Muscle of arm (tissue), 14 donors: ENCODE measurements at places on chromosomes 13 and 19. TPM values are rescaled to one million over a fixed set of nuclear protein-coding genes. Genes with fewer than 3 reads are reported as not detected.

- peak; percentile 62 for DNase-seq
Measured at GRCh38 chr13:41456768-41457588, at the start of gene RGCC. RGCC (plus strand) TSS chr13:41457550; CDS start chr13:41457708, 158 bp downstream.

- no peak for DNase-seq
Measured at GRCh38 chr13:25455146-25455545, 83.4 kb downstream of the ATP8A2 start.

- DNase-seq, result no peak
Measured at GRCh38 chr13:73656863-73657262, 477.3 kb downstream of the KLF12 start.

DNA sequence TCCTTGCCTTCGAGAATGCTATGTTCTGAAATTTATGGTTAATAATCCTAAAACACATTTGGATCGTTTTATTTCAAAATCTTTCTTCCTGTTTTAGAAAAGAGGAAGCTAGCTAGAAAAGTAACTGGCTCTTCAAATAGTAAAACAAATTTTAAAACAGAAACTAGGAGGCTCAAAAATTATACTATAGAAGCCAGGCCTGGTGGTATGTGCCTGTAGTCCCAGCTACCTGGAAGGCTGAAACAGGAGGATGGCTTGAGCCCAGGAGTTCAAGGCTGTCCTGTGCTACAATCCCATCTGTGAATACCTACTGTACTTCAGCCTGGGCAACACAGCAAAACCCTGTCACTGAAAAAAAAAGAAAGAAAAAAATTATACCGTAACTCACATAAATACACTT is 57.9 kb downstream of the ELF1 start:
- DNase-seq, result no peak

DNA sequence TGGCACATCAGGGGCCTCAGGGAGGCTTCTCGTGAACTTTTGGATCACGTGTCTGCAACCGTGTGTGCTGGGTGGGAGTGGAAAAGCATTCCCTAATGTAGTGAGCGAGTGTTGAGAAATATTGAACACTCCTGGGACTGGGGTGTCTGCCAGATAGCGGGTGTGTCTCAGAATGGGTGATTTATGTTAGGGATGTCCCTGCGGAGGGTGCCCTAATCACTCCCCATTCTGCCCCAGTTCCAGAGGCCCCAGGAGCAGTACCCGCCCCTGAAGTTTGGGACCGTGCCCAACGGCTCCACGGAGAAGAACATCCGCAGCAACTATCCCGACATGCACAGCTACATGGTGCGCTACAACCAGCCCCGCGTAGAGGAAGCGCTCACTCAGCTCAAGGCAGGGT is 24.2 kb upstream of the GRWD1 start:
- no peak for DNase-seq

GRCh38 chr19:38197937-38198704 is 25.9 kb downstream of the DPF1 start:
- DNase-seq, result no peak

DNA sequence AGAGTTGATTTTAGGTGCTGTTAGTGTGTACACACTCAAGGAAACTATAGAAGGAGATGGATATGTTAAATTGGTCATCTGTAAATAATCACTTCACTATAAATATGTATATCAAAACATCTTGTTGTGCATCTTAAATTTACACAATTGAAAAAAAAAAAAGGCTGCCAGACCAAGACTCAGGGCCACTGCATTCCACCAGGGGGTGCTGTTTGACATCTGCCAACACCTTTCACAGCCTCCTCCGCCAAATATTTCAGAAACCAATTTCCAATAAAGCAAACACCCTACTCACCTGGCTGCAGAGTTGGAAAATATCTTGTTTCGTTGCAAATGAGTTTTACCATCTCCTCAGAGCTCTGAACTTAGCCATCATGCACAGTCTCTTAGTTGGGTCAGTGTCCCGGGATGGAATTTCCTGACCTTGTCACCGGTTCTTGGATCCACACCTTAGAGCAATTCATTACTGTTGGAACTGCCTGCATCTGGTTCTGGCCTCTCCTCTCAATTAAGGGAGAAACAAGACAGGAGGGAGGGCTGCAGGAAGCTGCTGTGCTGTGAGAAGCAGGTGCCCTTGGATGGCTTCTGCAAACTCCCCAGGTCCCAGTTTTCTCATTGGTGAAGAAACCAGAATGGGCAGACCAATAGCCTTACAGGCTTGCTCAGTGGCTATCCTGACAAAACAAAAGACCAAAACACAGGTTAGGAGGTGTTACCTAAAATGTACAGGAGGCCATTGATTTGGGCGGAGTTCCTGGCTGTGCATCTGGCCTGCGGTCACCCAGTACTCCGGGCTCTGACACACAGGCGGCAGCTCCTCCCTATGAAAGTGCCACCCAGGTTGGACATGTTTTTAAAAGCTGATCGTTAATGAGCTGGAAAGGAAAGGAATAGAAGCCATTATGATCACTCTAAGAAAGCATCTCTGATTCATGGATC is 746.6 kb downstream of the UQCRFS1 start:
- peak; percentile 49 for DNase-seq

DNA sequence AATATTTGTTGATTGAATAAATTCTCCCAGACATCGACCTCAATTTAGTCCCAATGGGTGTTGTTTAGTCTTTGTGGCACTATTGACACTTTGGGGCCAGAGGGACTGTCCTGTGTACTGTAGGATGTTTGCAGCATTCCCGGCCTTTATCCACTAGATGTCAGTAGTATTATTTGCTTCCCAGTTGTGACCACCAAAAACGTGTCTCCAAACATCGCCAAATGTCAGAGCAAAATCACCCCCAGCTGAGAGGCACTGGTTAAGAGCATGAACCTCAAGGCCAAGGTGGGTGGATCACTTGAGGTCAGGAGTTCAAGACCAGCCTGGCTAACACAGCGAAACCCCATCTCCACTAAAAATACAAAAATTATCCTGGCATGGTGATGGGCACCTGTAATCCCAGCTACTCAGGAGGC is 15.4 kb downstream of the NLRP12 start:
- no peak for DNase-seq

DNA sequence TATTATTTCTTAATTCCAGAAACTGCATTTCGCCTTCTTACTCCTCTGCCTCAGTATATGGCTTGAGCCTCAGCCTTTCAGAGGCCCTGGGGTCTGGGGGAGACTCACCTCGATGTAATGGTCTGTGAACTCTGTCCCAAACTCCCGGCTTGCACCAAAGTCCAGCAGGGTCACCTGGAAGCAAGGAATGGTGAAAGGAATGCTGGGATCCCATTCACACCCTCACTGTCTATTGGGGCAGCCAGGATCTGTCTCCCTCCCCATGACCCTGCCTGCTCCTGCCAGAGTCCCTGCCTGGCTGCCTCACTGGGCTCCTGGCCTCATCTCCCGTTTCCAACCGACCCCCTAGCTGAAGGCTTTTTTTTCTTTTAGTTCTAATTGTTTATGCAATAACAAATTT is 5.4 kb upstream of the NUMBL start:
- no peak for DNase-seq

- DNase-seq, result no peak
Measured at GRCh38 chr13:32121316-32121715, 89.7 kb downstream of the FRY start.

GRCh38 chr13:66329988-66330451 is 900.1 kb downstream of the PCDH9 start:
- no peak for DNase-seq

- DNase-seq, result peak; percentile 13
Measured at GRCh38 chr19:42601811-42602443, 7.2 kb upstream of the CEACAM8 start.

DNA sequence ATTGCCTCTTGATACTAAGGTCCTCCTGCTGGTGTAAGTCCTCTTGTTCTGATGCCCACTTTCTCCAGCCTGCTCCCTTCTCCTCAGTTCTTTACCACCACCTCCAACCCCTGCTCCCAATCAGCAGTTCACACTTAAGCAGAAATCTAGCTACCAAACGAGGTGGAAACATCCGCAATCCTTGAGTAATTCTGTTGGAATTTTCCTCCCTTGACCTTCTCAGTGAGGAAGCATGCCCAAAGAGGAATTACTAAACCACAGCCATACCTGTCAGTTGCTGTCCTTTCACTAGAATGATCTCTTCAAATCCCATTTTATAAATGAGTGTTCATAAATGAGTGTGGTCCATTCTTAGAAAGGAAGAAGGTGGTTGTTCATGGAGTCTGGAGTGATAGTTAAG is 289.9 kb downstream of the DACH1 start:
- DNase-seq, result no peak

- DNase-seq, result no peak
Measured at GRCh38 chr19:49552749-49553148, 24.9 kb downstream of the RCN3 start.

DNA sequence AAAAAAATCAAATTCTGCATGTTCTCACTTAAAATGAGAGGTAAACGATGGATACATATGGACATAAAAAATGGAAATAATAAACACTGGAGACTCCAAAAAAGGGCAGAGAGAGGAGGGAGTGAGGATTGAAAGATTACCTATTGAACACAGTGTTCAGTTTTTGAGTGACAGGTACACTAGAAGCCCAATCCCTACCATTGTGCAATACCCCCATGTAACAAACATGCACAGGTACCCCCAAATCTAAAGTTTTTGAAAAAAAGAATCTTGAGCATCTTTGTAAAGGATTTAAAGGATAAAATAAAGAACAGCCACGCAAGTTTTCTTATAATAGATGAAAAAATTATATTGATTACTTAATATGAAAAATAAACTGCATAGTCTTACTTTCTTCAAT is 16.7 kb upstream of the CLC start:
- DNase-seq, result no peak

GRCh38 chr13:110236831-110237261 is 70.1 kb downstream of the COL4A1 start:
- DNase-seq, result no peak

DNA sequence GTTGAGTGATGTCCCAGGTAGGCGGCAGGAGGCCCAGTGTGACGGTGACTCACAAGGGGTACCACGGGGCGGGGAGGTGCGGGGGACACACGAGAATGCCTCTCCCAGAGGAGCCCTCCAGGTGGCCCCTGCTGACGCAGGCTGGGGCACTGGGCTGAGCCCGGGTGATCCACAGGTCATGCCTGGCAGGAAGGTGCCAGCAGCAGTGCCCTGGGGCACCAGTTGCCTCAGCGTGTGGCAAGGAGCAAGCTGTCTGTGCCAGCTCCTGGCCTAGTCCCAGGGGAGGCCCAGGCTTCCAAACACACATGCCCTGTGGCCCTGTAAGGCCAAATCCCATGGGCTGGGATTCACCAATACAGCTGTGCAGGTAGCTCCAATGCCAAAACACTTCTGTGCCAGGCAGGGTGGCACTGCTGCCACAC is 28.0 kb downstream of the AKT2 start:
- no peak for DNase-seq

GRCh38 chr13:89361909-89362308 is 1690.7 kb downstream of the SLITRK5 start:
- DNase-seq, result no peak

- no peak for DNase-seq
Measured at GRCh38 chr19:10230173-10230860, 814 bp downstream of the S1PR2 start.

GRCh38 chr19:17716309-17716929 is 2.9 kb upstream of the MAP1S start:
- DNase-seq, result no peak

DNA sequence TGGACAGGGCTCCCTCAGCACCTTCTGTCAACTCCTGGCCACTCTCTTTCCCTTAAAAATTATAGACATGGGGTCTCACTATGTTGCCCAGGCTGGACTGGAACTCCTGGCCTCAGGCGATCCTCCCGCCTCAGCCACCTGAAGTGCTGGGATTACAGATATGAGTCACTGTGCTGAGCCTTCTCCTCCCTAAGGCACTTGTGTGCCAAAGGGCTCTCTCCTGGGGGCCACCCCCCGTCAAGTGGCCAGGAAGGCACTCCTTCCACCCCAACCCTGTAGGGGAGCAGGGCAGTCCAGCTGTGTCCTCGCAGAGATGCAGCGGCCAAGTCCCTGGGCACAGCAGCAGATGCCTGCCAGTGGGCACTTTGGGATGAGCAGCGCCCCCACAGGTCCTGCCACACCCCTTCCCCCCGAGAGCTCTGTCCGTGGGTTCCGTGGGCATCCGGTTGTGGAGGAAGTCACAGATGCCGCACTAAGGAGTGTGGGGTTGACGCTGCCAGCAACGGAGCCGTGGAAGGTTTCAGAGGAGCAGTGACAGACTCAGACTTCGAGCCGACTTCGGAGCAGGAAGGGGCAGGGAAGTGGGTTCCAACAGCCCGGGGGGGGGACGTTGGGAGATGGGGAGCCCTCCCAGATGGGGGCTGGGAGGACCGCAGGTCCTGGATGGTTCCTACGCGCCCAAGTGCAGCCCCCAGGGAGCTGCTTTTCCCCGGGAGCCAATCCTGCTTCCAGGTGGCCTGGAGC is 3.3 kb upstream of the UQCR11 start:
- DNase-seq, result no peak

DNA sequence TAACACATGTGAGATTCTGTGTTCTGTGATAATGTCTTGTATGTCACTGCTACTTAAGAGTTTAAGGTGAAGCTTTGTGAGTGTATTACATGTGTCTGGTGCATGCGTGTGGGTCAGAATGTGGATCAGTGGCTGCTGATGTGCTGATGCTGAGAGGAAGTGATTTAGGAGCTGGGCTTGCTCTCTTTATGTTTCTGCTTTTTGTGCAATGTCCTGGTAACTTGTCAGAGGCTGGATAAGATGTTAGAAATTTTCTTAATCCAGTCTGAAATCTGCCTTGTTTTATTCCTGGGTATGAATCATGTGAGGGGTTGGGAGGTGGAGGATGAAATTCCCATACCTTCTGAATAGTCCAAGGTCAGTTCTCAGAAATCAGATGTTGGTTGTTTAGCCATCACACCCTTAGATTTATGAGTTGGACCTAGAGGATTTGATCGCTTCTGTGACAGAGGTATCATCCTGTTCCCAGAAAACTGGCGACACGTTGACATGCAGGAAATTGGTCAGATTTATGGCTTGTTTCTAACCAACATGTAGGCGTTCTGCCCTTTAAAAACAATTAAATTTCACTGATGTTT is 24.5 kb upstream of the CXCL17 start:
- no peak for DNase-seq

- no peak for DNase-seq
Measured at GRCh38 chr13:57815600-57815999, 184.1 kb downstream of the PCDH17 start.

DNA sequence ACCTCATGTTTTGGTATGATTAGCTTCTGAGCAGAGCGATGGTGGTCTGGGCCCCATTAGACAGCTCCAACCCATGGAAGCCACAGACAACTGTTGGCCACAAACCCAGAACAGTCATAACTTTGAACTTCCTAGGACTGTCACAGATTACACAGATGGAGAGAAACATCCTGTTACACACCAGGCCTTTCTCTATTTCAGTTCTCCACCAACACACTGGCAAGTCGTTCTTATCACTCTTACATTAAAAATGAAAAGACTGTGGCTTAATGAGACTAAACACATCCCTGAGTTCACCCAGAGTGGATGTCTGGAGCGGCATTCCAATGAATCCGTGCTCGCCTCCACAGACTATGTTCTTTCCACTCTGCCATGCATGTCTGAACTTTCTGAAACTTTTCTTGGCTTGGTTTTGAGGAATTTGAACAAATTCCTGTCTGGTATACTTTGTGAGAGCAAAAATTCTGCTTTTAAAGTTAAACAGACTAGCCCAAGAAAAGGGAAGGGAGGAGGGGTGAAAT is 109.1 kb downstream of the NALCN start:
- peak; percentile 8 for DNase-seq

TGFBR3L gene
- not detected for polyA plus RNA-seq

SELENOV gene
- polyA plus RNA-seq, result not detected

KIR2DL4 gene
- polyA plus RNA-seq, result not detected

IFNL1 gene
- not detected for polyA plus RNA-seq

IZUMO2 gene
- polyA plus RNA-seq, result not detected

DNMT1 gene
- polyA plus RNA-seq, result 89.2 TPM

IGFL1 gene
- not detected for polyA plus RNA-seq

TMEM145 gene
- polyA plus RNA-seq, result 0.20 TPM

HNRNPA1L2 gene
- 236 TPM for polyA plus RNA-seq

ZNF28 gene
- polyA plus RNA-seq, result 6.2 TPM
